ENCODE measurements at places on chromosomes 3 and 15.

DNA sequence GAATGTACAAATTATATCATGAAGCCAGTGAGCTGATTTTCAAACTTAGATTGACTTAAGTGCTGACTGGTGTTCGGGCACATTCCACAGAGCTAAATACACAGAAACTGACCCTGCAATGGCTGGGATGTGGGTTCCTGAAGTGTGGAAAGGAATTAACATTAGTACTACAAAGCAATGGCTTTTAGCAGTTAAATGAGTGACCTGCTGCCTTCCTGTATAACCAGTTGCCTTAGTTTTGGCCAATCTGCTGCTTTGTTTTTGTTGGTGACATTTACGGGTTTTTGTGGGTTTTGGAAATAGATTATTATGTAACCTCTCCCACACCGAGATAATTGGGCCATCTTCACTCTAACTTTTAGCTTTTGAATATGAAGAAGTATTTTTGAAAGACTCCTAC is 2.4 kb upstream of the SKIC8 start:
- DNase-seq = no peak

DNA sequence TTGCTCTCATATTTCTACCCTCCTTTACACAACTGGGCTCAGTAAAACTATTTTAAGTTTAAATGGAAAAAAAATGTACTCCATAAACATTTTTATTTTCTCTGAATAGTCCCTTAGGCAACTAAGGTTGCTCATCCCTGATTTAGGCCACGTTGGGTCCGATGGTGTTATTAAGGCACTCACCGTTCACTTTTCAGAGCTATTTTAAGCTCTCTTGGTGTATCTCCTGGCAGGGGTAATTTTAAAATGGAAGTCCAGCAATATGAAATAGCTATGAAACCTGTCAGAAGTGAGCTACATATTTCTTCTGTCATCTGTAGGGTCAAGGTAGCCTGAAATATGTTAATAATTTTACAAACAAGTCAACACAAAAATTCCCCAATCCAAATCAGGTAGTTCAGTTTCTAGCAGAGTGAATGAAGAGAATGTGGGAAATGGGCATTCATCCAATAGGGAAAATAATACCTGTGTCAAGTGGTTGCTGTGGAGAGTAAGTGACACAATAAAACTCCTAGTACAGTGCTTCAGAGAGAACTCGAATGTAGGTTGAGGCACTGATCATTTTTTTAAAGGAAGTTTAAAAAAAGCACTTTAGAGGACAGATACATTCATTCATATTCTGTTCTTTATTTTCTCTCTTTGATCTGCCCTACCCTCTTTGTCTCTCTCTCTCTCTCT is 209.3 kb upstream of the FEZF2 start:
- DNase-seq = no peak

GRCh38 chr15:71971905-71972304 is 146.0 kb downstream of the MYO9A start:
- no peak for DNase-seq

- DNase-seq = no peak
Observed at GRCh38 chr15:67495585-67495984, 25.3 kb upstream of the C15orf61 start.

DNA sequence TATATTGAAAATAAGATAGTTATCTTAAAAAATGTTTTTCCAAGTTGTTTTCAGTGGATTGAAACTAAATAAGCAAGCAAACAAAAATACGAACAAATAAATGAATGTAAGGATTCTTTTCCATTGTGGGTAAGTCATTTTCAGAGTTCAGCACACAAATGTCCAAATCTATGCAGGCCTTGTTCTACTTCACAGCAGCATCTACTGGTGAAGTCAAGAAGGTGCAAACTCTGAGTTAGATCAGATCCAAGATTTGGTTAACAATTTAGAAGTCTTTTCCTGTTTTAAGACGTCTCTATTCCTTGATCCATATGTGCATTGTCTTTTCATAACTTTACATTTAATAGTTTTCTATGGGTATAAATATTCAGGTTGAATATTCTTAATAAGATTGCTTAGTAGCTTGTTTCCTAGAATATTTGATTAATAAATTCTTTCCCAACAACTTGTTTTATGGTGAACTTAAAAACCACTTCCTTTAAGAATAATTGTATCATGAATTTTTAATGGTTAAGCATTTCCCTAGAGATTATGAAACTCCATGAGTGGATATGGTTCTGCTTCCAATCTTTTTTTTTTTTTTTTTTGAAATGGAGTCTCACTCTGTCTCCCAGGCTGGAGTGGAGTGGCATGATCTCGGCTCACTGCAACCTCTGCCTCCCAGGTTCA is 10.5 kb downstream of the PTX3 start:
- no peak for DNase-seq

DNA sequence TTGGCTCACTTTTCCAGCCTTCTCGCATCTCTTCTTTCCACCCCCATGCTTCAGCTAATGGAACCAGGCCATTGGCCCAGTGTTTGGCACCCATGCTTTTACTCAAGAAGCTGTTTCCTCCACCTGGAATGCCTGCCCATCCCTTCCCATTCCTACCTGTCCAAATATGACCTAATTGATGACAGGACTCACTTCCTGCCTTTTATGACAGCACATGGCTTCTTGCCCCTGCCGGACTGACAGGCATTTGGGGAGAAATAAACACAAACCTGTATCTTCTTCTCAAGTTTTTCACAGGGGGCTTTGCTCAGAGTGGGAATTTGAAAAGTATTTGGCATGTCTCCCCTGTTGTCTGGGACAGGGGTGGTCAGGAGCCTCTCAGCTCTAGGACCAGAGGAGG is 120.1 kb downstream of the ABHD5 start:
- DNase-seq = no peak

DNA sequence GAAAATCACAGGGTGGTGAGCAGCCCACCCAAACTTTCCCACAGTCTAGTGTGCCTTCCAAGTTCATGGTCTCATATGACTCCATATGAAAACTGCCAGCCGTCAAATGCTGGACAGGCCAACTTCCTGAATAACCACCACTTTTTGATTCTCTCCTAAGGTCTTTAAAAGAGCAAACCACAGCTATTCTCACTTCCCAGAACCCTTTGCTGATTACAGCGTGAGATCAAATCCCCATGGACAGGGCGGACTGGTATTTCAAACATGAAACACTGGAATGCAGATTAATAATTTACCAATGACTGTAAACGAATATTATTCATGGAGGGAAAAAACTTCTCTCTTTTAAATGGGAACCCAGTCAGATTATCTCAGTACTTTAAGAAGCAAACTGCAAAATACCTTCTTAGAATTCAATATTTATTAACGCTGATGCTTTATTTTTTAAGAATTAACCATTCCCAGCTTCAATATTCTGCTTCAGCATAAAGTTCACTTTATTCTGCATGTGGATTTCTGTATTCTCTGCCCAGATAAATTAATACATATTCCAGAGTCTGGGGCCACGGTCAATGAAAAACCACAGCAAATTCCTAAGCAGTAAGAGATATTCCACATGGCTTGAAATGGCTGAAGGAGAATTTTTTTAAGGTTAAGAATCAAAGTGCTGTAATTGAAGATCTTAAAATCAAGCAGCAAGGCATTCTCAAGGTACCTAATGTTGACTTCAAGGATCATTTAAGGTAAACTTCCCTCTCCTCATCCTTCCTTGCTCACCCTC is 42.9 kb downstream of the MYO1E start:
- no peak for DNase-seq

GRCh38 chr3:126488185-126488584 is 12.5 kb upstream of the ZXDC start:
- no peak for DNase-seq

DNA sequence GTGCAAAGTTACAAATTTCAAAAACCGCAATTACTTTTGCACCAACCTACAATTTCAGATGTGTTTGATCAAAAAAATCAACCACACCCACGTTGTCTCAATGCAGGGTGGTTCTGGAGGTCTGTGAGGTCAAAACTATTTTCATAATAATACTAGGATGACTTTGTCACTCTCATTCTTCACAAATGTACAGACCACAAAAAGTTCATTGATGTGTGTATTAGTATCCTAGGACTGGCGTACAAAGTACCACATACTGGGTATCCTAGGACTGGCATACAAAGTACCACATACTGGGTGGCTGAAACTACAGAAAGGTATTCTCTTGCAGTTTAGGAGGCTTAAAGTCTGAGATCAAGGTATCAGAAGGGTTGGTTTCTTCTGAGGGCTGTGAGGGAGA is 13.0 kb downstream of the SUCLG2 start:
- DNase-seq = no peak

GRCh38 chr3:99575683-99576082 is 62.7 kb upstream of the COL8A1 start:
- DNase-seq = no peak

DNA sequence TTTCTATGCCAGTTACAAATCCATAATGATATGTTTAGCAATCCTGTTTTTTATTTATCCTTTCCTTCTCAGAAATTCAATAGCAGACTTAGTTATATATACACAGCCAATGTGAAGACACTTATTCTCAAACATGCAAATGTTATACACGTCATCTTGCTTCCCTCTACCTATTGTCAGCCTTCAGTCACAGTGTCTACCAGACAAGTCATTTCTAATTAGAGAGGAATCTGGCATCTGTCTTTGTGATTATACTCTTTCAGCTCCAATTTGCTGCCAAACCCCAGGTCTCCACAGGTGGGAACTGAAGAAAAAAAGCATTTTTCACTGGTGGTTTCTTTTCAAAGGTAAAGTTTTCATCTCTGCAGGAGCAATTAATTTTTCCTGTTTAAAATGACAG is 793.1 kb downstream of the AGBL1 start:
- no peak for DNase-seq

DNA sequence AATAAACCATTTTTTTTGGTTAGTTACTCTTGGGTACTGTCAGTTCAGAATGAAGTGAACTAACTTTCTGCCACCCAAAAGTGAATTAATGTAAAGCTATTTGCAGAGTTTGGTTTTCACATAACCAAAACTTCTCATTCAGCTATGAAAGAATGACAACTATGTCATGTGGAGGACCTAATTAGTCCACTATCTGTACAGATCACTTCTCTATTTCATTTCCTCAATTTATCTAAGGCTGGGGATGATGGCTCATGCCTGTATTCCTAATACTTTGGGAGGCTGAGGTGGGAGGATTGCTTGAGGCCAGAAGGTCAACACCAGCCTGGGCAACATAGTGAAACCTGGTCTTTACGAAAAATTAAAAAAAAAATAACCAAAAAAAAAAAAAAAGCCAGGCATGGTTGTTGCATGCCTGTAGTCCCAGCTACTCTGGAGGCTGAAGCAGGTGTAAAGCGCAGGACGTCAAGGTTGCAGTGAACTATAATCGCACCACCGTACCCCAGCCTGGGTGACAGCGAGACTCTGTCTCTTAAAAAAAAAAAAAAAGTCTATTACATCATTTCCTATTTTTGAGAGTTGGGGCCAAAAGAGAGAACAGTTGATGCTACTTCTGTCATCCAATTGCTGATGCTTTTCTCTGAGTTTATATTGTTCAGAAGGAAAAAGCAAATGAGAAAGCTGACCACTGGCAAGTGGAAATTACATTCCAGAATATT is 8.7 kb downstream of the HYPK start:
- DNase-seq = peak; percentile 60

- peak; percentile 38 for DNase-seq
Observed at GRCh38 chr15:77187751-77188464, 117.0 kb upstream of the TSPAN3 start.

DNA sequence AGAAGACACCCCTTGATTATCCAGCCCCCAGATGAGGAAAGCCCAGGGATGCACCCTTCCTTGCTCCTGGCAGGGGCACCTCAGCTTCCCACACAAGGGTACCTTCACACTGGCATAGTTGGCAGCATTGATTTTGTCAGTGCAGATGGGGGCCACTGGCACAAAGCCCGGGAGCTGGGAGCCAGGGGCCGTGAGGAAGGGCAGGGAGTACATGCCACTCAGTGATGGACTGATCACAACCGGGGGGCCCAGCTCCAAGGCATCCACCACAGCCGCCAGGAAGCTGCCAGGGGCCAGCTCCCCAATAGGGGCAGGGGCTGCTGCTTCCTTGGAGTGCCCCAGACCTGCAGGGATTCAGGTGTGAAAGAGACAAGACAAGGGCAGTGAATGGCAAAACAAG is 2.6 kb upstream of the PCBP4 start:
- no peak for DNase-seq

GRCh38 chr15:40034186-40034946 is 4.6 kb downstream of the SRP14 start:
- DNase-seq = no peak

DNA sequence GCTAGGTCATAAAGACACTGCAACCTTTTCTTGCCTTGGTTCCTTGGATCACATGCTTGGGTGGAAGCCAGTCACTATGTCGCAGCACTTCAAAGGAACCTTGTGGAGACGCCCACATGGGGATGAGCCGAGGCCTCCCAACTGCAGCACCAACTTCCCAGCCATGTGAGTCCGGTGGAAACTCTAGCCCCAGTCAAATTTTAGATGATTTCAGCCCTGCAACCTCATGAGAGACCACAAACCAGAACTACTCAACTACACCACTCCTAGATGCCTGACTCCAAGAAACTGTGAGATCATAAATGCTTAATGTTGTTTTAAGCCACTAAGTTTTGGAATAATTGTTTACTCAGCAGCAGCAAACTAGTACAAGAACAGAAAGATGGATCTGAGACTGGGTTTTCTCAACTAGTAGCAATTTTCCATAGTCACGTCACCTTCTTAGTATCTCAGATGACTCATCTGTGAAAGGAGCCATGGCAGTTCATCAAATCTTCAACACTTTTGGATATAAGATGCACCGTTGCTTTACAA is 86.5 kb downstream of the MB21D2 start:
- DNase-seq = no peak

DNA sequence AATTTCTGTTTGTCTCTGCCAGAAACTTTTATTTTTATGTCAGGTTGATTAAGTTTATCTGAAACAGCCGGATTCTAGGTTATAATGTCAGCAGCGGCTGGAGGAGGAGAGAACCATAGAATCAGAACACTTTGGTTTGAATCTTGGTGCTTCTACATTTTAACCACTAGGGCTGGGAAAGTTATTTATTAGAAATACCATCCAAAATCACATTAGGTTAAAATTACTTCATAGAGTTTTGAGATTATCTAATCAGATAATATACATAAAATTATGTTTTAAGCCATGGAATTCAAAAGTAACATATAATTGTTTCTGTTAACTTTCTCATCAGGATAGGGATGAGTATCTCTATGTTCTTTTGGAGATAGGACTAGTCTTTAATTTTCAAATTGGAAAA is 502.9 kb downstream of the ROBO1 start:
- DNase-seq = no peak

GRCh38 chr3:107235928-107236315 is 141.3 kb upstream of the CCDC54 start:
- peak; percentile 61 for DNase-seq

GRCh38 chr15:49645277-49645676 is 24.4 kb downstream of the DTWD1 start:
- no peak for DNase-seq

GRCh38 chr15:52683580-52683979 is 4.4 kb upstream of the ATOSA start:
- DNase-seq = peak; percentile 50

DNA sequence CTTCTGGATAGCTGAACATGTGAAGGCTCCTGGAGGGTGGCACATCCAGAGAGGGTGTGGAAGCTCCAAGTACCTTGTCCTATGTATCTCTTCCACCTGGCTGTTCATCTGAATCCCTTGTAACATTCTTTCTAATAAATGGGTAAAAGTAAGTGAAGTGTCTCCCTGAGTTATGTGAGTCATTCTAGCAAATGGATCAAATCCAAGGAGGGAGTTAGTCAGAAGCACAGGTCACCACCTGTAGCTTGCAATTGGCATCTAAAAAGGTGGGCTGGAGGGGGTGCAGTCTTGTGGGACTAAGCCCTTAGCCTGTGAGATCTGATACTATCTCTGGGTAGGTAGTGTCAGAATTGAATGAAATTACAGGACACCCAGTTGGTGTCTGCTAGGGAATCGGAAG is 71.0 kb downstream of the WWTR1 start:
- no peak for DNase-seq

- peak; percentile 45 for DNase-seq
Observed at GRCh38 chr3:53030619-53031449, 15.0 kb downstream of the SFMBT1 start.
